Hippocampal formation (tissue), 2 donors: ENCODE measurements at places on chromosomes 1 and 21.

GRCh38 chr1:36482724-36483388 lies at the start of gene CSF3R:
TSS of gene CSF3R (minus strand) at chr1:36482913. CDS start at chr1:36479496, 3,417 bp downstream.
- peak; percentile 7 for DNase-seq

DNA sequence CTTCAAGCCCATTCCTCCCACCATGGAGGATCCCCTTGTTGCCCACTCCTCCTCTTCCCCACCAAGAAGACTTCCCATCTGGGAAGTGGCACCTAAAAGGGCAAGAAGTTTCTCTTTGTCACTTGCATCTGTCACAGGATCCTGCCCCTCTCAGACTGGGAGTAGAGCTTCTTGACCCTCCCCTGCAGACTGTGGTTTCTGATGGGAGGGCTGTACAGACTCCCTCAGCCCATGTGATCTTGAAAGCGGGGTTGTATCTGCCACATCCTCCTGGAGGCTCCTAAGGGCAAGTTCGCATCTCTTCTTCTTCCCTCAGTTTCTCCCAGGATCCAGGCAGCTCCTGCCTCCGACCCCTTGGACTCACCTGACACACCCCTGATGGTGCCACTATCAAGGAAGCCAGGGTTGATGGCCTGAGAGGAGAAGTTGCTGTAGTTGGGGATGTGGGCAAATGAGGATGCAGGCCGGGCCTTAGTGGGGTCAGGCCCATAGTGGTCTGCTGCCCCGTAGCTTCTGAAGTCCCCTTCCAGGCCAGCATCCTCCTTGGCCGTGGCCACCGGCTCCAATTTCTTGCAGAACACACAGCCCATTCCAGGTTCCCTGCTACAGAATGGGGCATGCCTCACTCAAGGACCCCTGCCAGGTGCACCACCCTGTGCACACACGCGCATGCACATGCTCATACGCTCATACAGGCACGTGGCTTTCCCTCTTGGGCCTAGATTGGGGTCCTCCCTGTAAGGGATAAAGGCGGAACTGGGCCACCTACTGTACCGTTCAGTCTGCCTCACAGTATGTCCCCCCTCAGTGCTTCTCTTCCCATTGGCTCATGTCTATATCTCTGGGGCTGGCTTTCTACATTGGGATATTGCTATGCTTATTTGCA lies 11.4 kb downstream of the FGR start:
- no peak for DNase-seq

GRCh38 chr1:26858891-26859640 lies 3.9 kb upstream of the SFN start:
- no peak for DNase-seq

DNA sequence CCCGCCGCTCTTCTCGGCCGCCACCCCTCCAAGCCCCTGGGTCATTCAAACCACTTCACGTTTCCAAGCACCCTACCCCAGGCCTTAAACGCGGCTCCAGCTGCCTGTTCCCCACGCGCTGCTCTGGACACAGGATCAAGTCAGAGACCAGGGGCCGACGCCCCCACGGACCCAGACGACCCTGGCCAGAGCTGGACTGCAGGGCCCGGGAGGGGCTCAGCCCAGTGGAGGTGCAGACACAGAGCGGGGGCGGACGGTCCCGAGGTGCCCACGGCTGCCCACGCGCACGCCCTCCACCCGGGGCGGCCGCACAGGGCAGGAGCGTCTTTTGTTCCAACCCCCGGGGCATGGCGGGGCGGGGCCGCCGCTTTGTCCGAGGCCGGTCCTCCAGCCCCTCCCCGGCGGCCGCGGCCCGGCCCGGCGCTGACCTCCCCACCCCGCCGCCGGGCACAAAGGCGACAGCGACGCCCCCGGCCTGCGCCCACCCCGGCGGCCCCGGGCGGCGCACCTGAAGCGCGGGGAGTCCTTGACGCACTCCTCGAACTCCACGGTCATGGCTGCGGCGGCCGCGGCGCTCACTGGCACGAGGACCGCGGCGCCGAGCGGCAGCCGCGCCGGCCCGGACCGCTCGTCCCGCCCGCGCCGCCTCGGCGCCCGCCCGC lies 338 bp downstream of the ACAP3 start:
- DNase-seq: no peak

DNA sequence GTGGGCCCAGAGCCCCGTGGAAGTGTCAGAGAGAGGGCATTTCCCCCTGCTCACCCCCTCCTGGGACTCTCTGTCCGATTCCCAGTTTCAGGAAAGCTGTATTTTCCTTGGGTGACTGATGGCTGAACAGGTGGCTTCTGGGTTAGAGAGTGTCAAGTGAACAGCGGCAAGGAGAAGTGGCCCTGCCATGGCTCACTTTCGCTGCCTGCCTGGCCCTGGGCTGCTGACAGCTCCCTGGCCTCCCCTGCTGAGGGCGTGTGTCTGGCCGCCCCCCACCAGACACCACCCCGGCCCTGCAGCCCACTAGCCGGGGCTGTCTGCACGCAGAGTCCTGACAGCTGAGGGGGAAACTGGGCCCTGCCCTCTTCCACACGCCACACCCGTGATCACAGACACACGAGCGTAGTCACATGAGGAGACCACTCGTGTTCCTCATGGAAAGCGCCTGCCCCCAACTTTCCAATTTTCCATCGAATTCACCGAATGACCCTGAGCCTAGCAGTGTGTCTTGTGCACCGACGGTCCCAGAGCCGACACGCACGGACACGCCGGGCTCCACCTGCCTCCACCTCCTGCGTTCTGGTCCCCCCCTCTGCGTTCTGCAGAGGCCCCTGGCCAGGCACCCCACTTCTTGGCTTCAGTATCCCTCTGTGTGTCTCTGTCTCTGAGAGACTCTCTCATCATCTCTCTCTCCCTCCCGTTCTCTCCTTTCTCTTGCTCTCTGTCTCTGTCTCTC lies 60.6 kb upstream of the CASZ1 start:
- DNase-seq: no peak

- DNase-seq: no peak
Observed at GRCh38 chr1:70990469-70991253, 57.0 kb downstream of the PTGER3 start.

- no peak for DNase-seq
Observed at GRCh38 chr1:101769520-101769919, 227.2 kb downstream of the OLFM3 start.

DNA sequence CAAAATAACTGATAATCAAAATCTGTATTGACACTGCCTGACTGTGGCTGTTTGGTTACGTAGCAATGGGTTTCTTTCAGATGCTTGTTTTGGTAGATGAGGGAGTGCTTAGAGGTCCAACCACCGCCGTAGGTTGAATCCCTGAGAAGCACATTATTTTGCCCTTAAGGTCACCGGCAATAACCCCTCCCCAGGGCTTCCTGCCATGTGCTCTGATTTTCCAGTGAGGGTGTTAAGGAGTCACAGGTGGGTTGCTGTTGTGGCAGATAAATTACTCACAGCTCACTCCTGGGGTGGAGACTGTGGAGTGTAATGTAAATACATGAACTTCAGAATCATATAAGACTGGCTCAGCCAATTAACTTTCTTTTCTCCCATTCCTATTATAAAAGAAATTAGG lies 81.5 kb upstream of the ZP4 start:
- no peak for DNase-seq

DNA sequence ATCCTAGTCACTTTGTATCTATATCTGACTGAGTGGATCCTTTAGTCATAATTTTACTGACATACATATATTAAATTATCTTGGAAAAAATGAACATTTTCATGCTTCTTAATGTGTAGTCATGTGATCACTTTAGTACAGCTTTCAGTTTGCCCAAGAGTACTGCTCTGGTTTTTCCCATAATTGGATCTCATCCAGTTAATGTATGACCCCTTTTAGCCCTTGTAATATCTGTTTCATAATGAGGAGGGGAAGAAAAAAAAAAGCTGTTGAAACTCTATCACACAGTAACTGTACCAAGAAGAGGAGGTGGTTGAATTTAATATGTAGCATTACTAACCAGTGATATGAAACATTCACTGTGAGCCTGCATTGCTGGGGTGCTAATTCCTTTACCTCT lies 328.7 kb downstream of the PTPRC start:
- no peak for DNase-seq

DNA sequence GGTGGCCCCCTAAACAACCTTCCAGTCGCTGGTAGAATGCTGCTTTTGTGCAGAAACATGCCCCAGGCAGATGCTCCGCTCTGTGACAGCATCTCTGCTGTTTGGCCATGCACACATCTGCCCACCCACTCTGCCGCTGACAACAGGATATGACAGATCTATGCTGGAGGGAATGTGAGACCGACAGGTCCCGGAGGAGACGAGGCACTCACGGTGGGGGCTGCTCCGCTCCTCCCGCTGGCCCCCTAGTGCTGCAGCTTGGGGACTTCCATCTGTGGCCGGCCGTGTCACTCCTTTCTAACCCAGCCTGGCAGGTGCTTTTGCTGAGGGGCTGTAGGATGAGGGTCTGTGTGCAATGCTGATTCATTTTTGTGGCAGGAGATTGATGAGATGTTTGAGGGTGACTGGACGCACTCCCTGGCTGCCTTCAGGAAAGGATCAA lies 49.1 kb upstream of the DMRTB1 start:
- DNase-seq: no peak

DNA sequence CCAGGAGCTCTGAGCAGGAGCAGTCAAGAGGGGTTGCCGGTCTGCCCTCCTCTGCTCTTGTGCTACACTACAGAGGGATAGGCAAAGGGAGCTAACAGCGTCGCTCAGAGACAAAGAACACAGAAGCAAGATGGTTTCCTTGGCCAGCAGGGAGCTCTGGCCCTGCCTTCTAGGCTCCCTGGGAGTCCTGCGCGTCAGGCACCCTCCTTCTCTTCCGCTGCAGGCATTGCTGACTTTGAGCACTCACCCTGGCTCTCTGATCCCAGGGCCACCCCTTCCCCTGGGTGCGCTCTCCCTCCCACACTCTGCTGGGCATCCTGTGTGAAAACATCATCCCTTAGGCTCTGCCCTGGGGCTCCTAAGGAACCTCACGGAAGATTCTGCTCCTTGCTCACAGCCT lies 489 bp downstream of the TNNI1 start:
- DNase-seq: no peak

DNA sequence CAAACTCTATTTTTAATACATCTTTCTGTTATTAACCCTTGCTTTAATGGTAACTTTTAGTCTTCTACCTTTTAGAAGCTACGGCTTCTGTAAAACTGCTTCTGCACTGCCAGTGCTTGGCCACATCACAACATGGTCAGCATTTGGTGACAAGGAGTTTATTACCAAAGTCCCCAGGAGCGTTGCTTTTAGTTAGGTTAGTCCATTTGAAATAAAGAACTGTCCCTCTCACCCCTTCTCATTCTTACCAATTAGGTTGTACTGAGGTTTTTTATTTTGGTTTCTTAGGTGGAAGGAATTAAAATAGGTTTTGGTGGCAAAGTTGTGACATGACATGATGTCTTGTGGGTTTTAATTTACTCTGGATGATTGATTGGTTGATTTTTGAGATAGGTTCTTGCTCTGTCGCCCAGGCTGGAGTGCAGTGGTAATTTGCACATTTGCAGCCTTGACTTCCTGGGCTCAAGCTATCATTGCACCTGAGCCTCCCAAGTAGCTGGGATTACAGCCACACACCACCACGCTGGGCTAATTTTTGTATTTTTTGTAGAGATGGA lies 39.2 kb downstream of the SPEN start:
- no peak for DNase-seq

DNA sequence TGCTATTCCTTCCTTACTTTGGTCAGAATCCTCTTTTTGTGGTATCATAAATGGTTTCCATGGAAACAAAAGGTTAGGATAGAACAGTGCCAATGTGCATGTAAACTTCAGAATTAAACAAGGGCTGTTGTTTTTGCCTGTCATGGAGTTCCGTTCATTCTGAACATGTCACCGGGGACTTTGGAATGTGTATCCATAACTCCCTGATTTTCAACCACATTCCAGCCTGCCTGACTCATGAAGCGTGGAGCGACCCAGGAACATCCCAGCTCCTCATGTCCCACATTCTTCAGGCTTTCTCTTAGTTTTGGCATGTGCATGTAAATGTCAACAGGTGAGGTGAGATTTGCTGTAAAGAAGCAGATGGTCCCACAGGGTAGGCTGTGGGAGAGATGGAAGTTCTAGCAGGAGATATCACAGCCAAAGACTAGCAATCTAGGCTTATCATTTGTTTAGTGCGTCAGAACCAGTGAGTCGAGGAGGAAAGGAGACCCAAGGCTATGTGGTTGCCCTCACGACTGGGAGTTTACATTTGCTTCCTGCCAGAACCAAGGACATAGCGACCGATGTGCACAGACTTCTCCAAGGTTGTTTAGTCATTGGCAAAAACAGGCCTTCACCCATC lies 23.0 kb upstream of the DNAJC11 start:
- DNase-seq: no peak

DNA sequence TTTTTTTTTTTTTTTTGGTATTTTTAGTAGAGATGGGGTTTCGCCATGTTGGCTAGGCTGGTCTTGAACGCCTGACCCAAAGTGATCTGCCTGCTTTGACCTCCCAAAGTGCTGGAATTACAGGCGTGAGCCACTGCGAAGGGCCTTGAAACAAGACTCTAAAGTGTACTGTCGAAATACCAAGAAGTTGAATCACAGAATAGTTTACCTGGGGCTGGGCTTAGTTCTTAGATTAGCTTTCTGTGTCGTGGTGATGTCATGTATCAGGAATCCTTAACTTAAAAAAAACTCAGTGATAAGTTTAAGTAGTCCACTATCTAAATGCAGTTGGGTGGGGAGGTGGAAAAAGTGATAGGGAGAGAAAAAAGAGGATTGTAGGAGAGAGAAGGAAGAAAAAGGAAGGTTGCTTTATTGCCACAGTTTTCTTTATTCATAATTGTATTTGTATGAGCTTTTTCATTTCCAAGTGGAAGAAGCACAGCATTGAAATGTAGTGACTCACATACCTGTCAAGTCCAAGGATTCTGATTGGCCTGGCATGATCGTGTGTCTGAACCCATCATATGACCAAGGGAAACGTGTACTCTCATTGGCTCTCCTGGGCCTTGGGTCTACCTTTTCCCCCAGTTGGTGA lies 13.4 kb downstream of the ITSN1 start:
- DNase-seq: no peak

GRCh38 chr1:154501423-154502065 lies 475 bp upstream of the TDRD10 start:
- no peak for DNase-seq

DNA sequence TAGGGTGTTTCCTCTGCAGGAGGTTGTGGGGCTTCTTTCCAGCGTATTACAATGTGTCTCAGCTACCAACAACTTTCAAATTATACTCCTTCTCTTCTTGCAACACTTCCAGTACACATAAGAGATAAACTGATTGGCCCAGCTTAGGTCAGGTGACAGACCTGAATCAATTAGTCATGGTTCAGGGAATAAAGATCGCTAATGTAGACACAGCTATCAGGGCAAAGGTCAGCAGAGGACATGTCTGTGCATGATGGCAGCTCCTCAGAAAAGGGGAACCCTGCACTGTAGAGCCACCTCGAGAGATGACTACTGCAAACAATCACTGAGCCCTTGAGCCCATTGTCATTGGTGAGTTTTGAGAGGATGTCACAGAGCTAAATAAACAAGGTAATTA lies 36.8 kb upstream of the PKN2 start:
- DNase-seq: no peak

DNA sequence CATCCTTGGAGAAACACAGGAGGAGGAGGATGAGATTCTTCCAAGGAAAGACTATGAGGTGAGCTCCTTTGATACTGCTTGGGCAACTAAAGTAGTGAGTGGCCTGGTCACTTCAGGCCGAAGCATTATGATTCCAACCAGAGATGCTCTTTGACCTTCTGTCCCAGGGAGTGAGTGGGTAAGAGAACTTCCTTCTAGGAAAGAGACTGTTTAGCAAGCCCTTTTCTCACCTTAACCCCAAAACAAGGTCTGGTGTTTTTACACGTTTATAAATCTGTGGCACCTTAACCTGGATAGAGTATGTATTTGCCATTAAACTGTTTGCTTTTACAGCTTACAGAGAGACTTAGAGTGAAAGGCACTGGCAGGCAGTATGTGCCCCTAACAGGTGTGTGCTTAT lies 1.1 kb downstream of the CLCN6 start:
- DNase-seq: no peak

- peak; percentile 83 for DNase-seq
Observed at GRCh38 chr1:2230781-2231531, 2.8 kb downstream of the SKI start.
